ENCODE measurements at places on chromosomes 6 and 20. TPM values are rescaled to one million over a fixed set of nuclear protein-coding genes. Genes with fewer than 3 reads are reported as not detected.
A peak's percentile ranks its signal among the peaks of the same experiment; 100 is the strongest.

GRCh38 chr6:34485321-34486060 lies 19.6 kb downstream of the PACSIN1 start:
- DNase-seq, result no peak

DNA sequence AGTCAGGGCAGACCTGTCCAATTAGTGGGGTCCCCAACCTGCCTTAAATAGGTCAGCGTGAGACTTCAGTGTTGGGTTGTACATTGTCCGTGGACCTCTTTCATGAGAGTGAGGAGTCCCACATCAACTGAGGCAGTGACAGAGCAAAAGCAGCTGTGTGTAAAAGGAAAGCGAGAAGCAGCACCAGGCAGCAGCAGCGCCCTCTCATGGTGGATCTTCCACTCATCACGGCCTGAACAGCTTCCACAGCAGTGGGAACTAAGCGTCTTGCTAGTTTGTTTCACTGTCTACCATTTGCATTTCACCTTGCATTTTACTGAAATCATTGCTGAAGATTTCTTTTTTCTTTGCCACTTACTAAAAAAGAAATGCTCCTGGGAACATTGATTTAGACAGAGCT lies 333.8 kb downstream of the PKHD1 start:
- DNase-seq, result peak; percentile 25

DNA sequence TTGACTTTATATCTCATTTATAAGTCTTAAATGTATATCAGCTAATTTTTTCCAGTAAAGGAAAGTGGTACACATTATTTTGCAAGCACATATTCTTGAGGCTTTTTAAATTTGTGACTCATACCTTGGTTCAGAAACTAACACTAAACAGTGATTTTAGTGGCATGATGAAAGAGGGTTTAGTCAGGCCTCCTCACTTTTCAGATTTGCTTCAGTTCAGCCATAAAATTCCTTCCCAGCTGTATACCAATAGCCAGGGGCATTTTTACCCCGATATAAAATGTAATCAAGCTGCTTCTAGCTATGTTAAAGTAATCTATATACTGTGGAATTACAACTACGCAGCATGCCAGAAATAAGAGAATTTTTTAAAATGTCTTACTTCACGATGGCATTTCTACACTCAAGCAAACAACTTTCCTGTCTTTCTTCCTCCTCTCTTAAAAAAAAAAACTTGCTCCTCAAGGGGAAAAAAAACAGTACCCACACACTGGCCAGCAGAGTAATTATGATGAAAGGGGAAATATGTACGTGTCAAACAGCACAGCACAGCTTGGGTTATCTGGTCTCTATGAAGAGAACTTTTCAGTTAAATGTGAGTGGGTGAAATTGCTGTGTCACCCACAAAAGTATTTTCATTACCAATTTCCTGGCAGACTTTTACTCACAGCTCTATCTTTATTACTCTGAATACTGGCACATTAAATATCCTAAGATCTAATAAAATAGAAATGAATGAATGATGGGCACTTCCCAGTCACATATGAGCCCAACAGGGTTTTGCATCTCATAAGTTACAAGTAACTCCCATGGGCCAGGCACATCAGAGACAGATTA lies 244.8 kb upstream of the TENT5A start:
- DNase-seq, result no peak

GRCh38 chr6:14218519-14218800 lies 100.9 kb downstream of the CD83 start:
- no peak for DNase-seq

Gene DOK5
- not detected for total RNA-seq

Measured in Caco-2 (cell line).